ENCODE measurements at places on chromosomes 5 and 9. TPM values are rescaled to one million over a fixed set of nuclear protein-coding genes. Genes with fewer than 3 reads are reported as not detected.

GRCh38 chr9:99265691-99266090 is 43.6 kb downstream of the SEC61B start:
- DNase-seq = no peak

DNA sequence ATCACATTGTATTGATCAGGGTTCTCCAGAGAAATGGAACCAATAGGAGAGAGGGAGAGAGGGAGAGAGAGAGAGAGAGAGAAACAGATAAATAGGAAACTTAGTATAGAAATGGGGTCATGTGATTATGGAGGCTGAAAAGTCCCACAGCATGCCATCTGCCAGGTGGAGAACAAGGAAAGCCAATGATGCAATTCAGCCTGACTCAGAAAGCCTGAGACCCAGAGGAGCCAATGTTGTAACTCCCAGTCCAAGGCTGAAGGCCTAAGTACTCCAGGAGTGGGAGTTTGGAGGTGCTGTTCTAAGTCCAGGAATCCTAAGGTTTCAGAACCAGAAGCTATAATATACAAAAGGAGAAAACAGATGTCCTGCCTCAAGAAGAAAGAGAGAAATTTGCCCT is 48.4 kb upstream of the ISOC1 start:
- DNase-seq = no peak

DNA sequence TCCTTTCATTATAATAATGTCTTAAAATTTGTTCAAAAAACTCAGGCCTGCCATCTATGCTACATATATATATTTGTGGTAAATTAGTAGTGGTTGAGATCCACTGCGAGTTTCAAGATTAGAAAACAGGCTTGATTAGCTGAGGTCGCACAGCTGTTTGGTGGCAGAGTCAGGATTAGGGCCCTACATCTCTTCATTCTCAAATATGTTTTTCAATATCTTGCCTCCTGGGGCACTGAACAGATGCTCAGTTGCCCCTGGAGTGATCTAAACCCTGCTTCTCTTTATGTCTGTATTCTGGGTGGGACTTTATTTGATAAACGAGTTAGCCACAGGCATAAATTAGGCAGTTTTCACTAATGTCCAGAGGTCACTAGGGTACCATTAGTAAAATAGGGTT is 27.8 kb upstream of the CEP120 start:
- DNase-seq = no peak

SPAG8 gene
- 0.21 TPM for total RNA-seq

DNA sequence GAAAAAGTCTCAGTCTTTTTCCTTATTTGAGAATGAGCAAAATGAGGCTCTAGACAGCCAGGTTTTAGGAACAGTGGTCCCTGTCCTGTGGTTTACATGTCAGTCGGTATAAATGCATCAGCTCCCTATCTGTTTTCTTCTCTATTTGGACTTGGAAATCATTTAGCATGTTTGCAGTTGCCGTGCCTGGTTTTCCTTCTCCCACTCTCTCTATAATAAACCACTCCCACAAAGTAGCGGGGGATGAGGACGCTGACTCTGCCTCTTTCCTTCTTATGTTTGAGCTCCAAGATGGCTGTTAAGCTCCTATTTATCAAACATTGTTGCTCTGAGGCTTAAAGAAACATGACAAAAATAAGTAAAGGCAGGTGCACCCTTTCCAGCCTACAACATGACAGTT is 57.2 kb upstream of the CTSL start:
- no peak for DNase-seq
